ENCODE measurements at places on chromosomes 3 and 15.

GRCh38 chr15:56894601-56895000 is 23.8 kb upstream of the TCF12 start:
- no peak for DNase-seq

DNA sequence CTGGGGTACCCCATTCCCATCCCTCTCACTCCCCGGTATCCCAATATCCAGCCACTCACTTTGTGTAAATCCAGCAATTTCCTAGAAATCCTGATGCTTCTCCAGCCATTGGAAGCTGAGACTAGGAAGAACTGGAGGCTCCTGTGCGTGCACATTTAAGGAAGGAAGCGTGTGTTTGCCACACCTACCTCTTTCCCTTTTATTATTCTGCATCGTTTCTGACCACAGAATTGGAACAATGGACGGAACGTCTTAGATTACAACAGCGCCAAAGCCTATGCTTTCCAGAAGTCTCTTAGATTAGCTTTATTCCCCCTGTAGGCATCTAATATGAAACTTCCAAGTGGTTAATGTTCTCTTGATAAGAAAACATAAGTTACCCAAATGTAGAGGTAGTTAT is 234.8 kb upstream of the TRIM42 start:
- DNase-seq = no peak

- no peak for DNase-seq
Observed at GRCh38 chr3:175312791-175313190, 453.7 kb downstream of the NAALADL2 start.

DNA sequence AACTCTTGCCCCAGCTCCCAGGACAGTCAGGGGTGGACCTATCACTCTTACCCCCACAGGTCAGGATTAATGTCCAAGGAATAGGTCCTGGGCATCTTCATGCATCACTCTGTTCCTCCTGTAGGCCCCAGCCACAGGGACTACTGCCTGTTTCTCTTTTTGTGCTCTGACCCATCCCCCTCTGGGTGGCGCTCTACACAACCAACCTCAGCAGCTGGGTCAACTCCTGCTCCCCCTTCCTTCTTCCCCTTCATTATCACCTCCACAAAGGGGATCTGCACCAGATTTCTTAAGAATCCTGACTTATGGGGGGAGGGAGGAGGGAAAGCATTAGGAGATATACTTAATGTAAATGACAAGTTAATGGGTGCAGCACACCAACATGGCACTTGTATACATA is 12.2 kb upstream of the TRANK1 start:
- no peak for DNase-seq

- no peak for DNase-seq
Observed at GRCh38 chr15:36953346-36953745, 147.0 kb downstream of the MEIS2 start.

- DNase-seq = no peak
Observed at GRCh38 chr3:151213881-151214280, 10.9 kb upstream of the GPR171 start.

GRCh38 chr3:14324224-14324944 is 78.0 kb upstream of the SLC6A6 start:
- no peak for DNase-seq

DNA sequence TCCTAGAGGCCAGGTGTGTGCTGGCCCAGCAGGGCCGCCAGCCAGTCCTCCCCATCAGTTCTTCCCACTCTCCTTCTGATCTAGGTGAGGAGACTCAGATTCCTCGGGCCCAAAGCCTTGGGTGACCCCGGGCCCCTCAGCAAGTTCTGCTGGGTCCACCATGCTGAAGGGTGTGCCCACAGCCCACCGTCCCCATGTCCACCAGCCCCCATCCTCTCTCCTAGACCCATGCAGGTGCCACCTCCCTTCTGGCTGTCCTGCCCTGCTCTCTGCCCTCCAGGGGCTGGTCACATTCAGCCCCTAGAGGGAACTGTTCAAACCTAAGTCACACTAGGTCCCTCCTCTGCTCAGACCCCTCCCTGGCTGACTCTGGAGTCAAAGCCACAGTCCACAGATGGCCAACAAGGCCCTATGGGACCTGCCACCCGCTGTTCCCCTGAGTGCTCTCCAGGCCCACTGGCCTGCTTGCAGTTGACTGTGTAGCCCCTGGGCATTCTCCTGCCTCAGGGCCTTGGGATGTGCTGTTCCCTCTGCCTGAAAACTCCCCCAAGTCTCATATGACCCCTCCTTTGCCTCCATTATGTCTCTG is 878 bp upstream of the TLR9 start:
- no peak for DNase-seq

- DNase-seq = no peak
Observed at GRCh38 chr3:126664591-126665214, 9.8 kb upstream of the TXNRD3 start.

GRCh38 chr3:195153130-195153529 is 117.8 kb downstream of the XXYLT1 start:
- DNase-seq = no peak

GRCh38 chr3:155037508-155038202 is 42.5 kb upstream of the MME start:
- DNase-seq = no peak

GRCh38 chr3:26535151-26535550 is 87.4 kb upstream of the LRRC3B start:
- no peak for DNase-seq

GRCh38 chr15:25742041-25742730 is 120.9 kb downstream of the ATP10A start:
- no peak for DNase-seq

DNA sequence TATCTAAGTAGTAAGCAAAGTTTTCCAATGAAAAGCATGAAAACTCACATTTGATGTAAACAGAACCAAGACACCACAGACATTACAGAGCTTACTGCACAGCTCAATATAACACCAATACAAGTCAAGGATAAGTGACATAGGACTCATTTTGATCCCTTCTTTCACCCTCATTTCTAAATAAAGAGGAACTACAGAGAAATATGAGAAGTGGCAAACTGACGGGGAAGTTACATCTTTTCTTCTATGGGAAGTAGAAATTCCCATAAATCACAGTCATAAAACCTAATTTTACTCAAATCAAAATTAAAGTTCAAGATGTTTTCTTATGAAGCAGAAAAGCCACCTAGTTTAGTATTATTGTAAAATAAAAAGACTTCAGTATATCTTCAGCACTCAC is 3.8 kb downstream of the ATG3 start:
- DNase-seq = no peak

DNA sequence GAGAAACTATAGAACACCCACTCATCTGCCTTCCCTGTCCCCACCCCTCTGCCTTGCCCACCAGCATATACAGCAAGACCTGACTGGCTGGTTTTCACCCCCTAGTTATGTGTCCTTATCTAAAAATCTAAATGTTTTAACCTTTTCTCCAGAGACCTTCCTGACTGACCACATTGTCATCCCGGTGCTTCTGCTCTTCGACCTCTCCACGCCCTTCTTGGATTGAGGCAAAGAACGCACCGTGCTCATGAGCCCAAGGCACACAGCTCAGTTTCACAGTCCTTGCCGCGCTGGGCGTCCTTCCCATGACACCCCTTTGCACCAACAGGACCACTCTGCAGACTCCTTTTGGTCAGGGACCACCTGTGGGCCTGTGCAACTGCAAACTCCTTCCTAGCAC is 62.7 kb downstream of the B3GNT5 start:
- DNase-seq = no peak

- DNase-seq = no peak
Observed at GRCh38 chr3:4633078-4634004, 140.2 kb downstream of the ITPR1 start.

DNA sequence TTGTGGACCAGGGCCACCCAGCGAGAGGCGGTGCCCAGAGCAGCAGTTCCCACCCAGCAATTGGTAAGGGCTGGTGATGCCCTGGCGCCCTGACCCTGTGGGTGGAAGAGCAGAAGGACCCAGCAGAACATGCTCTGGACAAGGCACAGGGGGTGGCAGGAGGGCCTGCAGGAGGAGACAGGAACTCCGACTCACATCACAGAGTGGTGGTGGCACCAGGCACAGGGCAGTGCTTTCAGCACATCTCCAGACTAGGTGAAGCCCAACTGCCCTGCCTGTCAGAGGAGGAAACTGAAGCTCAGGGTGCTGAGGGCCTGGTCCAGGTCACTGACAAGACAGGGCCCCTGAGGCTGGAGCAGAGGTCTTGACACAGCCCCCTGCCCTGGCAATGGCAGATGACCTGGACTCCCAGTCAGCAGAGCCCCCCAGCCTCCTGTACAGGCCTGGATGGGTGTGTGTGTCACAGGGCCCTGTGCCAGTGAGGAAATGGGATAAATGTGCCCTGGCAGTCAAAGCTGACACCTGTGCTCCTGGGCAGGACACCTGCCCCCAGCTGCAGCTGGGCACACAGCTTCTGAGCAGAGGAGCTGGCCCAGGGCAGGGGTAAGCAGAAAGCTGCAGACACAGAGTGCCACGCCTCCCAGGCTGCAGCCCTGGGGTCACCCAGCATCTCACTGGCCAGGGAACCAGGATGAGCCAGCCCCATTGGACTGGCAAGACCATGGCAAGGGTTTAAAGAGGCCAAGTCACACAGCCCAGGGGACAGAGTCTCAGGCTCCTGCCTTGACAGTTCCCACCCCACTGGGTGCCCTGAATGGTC is 11.4 kb downstream of the KLF15 start:
- DNase-seq = no peak

GRCh38 chr3:151775314-151776258 is 38.3 kb upstream of the AADAC start:
- no peak for DNase-seq

- DNase-seq = no peak
Observed at GRCh38 chr15:58616171-58616570, 133.3 kb downstream of the ADAM10 start.

DNA sequence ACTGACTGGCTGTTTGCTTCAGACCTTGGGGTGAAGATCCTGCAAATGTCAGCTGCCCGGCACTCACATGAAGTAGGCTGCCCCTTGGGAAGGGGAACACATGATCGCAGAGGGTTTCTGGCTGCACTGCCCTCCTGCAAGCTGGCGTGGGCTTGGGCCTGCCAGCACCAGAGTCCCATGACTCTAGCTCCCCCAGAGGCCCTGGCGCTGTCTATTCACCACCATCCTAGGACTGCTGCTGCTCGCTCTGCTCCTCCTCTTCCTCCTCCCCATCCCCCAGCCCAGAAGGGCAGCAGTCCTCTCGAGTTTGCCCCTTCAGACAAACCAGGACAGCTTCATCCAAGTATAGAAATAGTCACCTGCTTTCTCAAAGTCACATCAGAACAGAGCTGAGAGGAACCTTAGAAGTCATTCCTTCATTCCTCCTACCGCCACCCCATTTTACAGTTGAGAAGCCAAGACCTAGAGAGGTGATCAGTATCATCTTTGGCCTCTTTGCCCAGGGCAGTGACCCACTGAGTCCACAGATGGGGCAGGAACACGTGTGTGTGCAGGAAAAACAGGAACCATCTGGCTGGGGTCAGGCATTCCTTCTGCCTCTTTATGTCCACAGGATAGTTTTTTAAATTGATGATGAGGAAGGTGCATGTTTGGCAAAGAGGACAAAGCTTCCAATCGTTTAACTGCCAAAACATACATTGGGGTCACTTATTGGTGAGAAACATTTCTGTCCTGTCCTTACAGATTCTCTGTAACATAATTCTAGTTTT is 13.2 kb downstream of the DPH3 start:
- no peak for DNase-seq

All from T-helper 2 cell treated with Interferon-gamma antibody and Interleukin-4, amounts not matched to agents 5 μg/mL and 100 μg/mL, for 36 hours (primary cell).